ENCODE measurements at places on chromosomes 13 and 19.

DNA sequence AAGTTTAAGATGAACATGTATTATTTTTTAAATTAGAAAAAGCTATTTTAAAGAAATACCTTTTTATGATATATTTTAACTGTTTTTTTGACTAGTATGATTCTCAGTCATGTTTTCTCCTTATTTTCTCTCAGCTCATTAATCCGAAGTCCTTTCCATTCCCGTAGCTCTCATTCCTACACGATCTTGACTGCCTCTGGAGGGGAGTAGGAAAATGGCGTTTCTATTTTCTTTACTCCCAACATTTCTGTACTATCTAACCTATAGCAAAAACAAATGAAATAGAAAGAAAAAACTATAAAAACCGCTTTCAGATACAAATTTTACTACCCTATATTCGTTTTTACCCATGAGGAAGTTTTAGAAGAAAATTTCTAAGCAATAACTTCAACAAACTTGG is 343.8 kb downstream of the RBM26 start:
- no peak for DNase-seq

GRCh38 chr19:2154587-2155075 is 3.3 kb upstream of the AP3D1 start:
- no peak for DNase-seq

DNA sequence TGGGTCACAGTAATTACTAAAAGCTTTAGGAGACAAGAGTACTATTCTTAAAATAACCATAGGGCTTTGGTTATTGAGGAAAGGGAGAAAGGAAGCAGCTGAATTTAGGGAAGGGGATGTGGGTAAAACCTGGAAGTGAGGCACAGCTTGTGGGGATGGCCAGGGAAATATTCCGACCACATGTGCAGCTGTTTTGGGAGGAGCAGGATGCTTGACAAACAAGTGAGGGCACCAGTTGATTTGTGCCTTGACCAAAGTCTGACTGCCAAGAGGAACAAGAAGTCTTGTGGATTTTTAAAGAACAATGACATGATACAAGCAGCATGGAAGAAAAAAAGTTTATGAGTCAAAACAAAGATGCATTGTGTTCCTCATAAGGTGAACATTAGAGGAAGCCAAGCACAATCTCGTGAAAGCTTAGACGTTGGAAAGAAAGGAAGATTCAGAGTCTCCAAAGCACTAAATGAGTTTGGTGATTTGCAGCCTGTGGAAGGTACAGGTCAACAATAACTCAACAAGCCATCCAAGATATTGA is 108.5 kb upstream of the GPC6 start:
- no peak for DNase-seq

GRCh38 chr19:41928754-41929535 is 696 bp upstream of the ERFL start:
- DNase-seq, result no peak

DNA sequence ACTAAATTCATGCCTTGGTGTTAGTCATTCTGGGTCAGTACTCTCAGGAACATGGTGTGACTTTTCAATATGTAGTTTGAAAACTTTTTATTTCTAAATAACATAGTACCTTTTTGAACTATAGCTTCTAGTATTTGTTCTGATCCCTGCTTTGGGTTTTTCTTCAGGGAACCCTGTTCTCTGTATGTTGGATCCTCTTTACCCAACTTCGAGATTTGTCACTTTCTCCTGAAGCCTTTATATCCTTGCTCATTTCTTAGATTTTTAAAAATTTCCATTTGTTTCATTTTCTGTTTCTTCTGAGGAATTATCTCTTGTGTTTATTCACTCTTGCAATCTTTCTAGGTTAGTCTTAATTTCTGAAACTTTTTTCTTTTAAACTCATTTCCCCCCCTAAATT is 12.4 kb upstream of the CHST8 start:
- DNase-seq, result no peak

DNA sequence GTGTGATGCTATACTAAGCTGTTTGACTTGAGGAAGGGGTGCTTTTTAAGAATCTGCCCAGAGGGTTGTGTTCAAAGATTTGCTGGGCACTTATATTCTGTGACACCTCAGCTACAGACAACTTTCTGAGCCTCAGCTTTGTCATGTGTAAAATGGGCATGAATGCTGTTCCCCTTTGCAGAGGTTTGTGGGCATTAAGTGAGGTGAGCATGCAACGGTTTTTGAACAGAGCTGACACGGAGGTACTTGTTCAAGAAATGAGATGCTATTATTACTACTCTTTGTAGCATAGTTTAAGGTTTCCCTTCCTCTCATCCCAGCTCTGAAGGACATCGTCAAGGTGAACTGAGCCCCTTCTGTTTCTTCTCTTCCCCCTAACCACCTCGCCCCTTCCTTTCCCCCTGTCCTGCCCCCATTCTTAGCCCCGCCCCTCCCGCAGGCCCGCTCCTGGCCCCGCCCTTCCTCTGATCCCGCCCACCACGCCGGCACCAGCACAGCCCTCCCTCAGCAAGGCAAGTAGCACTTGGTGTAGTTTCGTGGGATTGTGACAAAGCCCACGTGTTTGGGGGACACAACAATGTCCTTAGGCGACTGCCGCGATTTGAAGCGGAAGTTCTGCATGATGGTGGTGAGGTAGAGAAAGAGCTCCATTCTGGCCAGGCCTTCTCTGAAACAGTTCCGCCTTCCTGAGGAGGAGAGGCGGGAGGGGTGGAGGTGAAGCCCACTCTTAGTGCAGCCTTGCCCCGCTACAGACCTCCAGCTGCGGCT is 26.1 kb upstream of the CYP2A7 start:
- no peak for DNase-seq

- DNase-seq, result no peak
These were observed 197.2 kb downstream of the NUFIP1 start for GRCh38 chr13:44792096-44792495.

DNA sequence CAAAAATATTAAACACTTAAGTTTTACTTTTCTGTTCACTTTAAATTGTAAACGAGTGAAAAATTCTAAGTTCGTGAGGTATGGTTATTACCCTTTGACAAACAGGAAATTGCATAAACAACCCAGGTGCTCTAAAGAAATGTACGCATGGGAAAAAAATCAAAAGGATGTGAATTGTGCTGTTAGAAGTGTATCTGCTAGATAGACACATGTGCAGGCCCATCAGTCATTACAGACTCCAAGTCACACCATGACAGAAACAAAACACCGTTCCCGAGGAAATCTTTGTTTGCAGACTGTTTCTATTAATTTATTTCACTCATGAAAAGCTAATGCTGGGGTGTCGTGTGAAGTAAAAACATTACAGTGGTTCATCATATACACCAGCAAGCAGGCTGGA is 17.0 kb upstream of the DOCK9 start:
- DNase-seq, result no peak

- DNase-seq, result no peak
These were observed 110.5 kb downstream of the COG6 start for GRCh38 chr13:39765801-39766463.

DNA sequence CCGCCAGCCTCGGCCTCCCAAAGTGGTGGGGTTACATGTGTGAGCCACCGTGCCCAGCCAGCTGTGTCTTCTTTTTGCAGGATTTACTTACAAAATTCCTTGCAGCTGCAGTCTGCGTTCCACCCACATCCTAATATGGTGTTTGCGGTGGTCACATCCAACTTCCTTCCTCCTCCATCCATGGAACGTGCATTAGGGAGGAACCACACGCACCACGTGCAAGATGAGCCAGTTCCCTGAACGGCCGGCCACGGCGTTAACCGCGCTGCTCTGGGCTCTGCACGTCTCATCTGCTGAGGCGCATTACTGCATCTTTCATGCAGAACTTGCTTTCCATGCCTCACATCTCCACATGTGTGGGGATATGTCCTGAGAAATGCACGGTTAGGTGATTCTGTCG is 13.0 kb upstream of the SIGLEC11 start:
- DNase-seq, result no peak

- DNase-seq, result no peak
These were observed 119.4 kb downstream of the URI1 start for GRCh38 chr19:30061223-30062064.

DNA sequence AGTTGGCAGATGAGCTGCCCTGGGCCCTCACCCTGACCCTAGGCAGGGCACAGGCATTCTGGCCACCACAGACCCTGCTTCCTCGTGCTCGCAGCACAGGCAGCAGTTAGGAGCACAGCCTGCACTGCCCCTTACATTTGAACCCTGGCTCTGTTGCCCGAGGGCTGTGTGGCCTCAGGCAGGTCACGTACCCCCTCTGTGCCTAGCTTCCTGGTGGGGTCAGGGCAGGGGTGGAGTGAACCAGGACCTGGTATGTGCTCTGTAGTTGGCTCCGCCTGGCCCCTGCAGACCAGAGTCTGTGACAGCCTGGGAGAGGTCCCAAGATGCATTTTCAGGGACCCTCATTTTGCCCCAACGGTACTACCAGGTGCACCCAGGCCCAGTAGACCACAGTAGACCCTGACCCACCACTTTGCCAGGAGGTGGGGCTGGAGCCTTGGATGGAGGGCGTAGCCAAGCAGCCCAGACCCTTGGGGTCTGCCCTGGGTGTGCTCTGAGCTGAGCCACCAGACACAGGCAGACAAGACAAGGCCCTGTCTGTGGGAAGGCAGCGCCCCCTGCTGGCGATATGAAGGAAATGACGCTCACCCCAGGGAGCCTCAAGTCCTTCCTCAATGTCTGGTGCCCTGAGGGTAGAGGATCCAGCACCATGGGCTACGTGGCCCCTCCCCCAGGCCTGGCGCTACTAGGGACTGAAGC is 9.1 kb downstream of the LYL1 start:
- peak; percentile 70 for DNase-seq

- peak; percentile 92 for DNase-seq
These were observed 1.5 kb downstream of the FOSB start for GRCh38 chr19:45469132-45469944.

GRCh38 chr19:51185868-51186215 is 39.0 kb upstream of the CD33 start:
- no peak for DNase-seq

- DNase-seq, result no peak
These were observed 16.1 kb downstream of the LSM14A start for GRCh38 chr19:34188408-34188807.

DNA sequence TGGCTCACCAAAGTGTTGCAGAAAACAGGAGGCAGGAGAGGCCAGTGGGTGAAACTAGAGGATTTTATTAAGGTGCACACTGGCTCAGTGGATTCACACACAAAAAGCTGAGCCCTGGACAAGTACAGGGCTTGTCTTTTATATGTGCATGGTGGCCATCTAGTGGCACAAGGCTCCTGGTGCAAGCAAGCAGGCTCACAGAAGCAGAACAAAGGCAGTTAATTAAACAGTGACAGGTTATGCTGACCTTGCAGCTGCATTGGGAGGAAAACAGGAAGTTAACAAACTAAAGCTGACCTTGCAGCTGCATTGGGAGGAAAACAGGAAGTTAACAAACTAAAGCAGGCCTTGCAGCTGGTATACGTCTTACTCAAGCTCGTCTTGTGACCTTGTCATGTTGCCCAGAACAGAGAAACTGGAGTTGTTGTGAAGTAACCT is 65.3 kb upstream of the ZNF681 start:
- no peak for DNase-seq

- no peak for DNase-seq
These were observed 253.0 kb downstream of the TSHZ3 start for GRCh38 chr19:31096062-31096830.
